ENCODE measurements at places on chromosomes 7 and 10.

DNA sequence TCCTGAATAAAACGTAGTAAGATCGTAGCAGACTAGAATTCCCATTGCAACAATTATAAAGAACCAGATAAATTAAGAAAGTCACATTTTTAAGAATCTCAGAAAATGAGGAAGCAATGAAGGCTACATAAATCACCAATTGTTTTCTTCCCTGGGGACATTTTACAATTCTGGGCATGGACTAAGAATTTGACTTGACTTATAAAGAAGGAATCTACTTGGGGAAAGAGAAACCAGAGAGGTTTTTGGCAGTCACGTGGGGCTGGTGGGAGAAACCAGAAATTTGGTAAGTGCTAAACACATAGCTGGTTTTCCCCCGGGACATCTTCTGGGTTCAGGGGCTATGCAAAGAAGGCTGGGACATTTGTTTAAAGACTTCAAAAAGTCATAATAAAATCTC is 109.8 kb upstream of the IL6 start:
- DNase-seq, result peak; percentile 23

DNA sequence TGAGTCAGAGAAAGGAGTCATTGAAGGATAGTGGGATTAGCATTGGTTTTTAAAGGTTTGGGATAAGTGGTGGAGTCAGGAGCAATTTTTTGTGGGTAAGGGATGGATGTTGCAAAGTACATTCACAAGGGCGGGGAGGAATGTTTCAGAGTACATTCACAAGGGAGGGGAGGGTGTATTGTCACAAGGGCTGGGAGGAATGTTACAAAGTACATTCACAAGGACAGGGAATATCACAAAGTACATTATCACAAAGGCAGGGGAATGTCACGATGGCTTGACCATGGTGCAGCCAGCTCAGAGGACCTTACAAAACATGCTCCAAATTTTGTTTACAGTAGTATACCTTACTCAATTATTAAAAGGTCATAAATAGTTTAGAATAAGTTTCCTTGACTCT is 30.3 kb downstream of the C1GALT1 start:
- no peak for DNase-seq

DNA sequence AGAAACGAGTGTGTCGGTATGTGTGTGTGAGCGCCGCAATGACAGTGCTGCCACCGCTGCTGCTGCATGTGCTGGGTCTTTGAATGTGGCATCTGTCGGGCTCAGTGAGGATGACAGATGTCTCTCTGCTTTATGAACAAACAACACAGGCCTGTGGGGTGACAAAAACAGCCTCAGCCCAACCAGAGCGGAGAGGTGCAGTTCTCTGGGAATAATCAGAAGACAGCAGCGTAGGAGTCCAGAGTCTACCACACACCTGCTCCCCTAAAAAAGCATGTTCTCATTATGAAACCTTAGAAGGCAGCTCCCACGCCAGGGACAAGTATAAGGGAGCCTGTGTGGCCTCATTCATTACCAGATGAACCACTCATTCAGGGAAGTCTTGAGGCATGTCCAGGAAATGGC is 278.3 kb downstream of the KCNMA1 start:
- DNase-seq, result no peak

GRCh38 chr10:2019281-2019680 is 282.0 kb upstream of the ADARB2 start:
- no peak for DNase-seq

DNA sequence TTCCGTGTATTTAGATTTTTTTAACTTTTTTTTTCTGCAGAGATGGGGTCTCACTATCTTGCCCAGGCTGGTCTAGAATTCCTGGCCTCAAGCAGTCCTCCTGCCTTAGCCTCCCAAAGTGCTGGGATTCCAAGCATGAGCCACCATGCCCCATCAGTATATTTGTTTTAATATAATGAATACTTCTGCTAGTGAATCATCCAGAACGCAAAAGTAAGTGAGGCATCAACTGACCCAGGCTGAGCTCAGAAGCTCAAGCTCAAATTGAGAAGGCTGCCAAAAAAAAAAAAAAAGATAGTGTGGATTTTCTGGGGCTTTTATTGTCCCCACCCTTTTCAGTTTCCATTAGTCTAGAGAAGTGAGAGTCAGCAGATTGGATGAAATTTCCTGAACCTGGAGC is 39.0 kb upstream of the TECTB start:
- peak; percentile 43 for DNase-seq

DNA sequence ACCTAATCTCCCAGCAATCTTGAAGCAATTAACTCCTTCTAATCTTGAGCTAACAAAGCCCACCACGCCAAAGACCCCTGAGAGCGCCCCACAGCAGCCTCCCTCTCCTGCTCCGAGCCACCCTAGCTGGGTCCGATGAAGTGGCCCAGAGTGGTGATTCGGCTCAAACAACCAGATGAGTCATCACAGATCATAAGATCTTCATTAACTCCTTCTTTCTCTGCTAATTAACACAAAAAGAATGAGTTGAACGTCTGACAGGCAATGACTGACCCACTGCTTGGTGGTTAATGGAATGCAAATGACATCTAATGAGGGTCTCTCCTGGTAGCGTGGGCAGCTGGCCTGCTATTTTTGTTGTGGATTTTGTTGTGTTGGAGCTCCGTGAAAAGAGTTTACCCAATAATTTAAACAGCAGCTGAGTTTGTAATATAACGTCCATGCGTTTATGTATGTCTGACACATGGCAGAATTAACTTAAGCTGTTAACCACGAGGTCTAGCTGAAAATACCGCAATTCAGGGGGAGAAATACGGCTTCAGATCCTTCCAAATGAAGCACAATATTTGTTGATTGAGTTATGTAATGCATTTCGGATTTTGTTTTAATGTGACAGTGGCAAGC is 161.4 kb downstream of the RAB11FIP2 start:
- no peak for DNase-seq

GRCh38 chr7:88775838-88776237 is 16.3 kb downstream of the ZNF804B start:
- no peak for DNase-seq

- DNase-seq, result no peak
Measured at GRCh38 chr10:91411621-91412020, 1.5 kb downstream of the HECTD2 start.

DNA sequence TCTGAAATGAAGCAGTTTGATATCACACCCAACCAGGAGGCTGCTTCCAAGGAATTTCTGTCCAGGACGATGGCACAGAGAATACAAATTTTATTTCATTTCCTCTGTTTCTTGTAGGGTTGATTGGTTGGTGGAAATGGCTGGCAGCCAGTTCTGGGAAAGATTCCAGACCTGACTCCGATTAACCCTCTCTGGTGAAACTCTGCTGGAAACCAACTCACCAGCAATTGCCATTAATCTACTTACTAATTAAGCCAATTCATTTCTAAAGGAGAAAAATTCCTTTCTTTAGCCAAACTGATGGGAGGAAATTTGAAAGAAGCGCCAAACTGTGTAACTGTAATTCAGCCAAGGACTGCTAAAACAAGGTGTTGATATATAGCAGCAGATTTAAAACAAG is 10.7 kb downstream of the PTF1A start:
- no peak for DNase-seq

GRCh38 chr10:88979153-88979562 is 11.4 kb upstream of the FAS start:
- peak; percentile 87 for DNase-seq

GRCh38 chr10:92834331-92834730 is 14.0 kb upstream of the EXOC6 start:
- no peak for DNase-seq

GRCh38 chr10:104819731-104820130 is 178.6 kb downstream of the SORCS3 start:
- no peak for DNase-seq

GRCh38 chr7:129225206-129225930 is 538 bp downstream of the AHCYL2 start:
- peak; percentile 47 for DNase-seq

GRCh38 chr7:68718097-68718551 is 880.2 kb upstream of the AUTS2 start:
- DNase-seq, result no peak

DNA sequence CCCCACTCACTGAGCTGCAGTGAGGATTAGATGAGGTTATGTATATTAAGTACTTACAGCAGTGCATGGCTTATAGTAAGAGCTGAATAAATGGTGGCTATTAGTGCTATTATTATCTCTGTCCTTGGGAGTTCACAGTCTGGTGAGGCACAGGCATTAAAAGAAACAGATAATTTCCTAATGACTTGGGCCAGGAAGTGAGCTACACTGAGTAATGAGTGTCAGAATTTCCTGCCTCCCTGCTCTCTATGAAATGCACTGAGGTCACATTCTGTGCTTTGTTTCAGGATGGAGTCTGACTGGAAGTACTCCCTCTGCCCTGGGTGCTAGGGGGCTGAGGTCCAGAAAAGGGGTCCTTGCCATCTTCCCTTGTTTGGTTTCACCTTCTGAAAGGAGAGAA is 48.7 kb upstream of the LOXL4 start:
- DNase-seq, result peak; percentile 71

DNA sequence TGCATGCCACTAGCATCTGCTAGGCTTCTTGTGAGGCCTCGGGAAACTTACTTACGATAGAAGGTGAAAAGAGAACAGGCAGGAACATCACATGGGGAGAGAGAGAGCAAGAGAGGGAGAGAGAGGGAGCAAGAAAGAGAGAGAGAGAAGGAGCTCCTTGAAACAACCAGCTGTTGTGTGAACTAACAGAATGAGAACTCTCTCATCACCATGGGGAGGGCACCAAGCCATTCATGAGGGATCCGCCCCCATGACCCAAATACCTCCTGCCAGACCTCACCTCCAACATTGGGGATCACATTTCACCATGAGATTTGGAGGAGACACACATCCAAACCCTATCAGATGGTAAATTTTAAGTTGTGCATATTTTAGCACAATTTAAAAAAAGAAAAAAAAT is 1217.2 kb downstream of the TYW1 start:
- no peak for DNase-seq

GRCh38 chr7:12158334-12159060 is 52.6 kb upstream of the TMEM106B start:
- peak; percentile 11 for DNase-seq

DNA sequence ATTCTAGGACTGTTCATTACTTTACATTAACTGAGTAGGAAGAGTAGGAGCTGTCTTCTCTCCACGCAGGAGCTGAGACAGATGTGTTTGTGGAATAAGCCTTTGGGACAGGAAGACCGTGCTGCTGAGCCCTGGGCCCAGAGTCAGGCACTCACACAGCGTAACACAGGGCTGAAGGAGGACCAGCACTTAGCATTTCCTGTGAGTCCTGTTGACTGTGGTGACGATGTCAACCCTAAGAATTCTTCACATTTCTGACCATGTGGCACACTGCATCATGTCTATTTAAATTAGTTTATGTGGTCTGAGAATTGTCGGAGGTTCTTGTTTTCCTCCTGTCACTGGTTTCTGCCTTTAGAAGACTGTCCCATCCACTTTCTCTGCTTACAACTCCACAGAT is 117.2 kb downstream of the PIP4K2A start:
- DNase-seq, result peak; percentile 70

DNA sequence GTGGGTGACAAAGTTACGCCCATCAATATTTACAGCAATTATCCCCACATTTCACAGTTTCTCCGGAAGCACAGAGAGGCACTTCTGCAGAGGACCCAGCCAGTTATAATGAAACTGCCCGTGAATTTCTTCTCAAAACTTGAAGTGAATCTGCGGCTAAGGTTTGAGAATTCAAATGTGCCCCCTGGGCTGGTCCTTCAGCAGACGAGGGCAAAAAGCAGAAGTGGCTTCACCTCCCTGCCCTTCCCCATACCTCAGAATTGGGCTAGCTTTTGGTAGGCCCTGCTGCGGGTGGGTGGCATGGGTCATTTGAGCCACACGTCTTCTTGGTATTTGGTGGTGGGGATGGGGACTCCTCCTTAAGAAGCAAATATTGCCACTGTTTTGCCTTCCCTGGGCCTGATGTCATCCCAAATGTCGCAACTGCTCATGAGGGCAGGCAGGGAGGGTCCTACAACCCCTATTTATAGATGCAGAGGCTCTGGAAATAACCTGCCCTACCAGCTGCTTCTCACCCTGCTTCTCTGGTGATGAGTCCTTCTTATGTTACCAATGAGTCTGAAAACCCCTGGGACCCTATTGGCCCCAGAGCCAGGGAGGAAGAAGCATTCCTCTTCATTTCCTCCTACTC is 16.6 kb upstream of the WDFY4 start:
- no peak for DNase-seq

- DNase-seq, result peak; percentile 92
Measured at GRCh38 chr10:3623746-3624145, 161.3 kb downstream of the KLF6 start.

- DNase-seq, result no peak
Measured at GRCh38 chr7:103823084-103823483, 166.4 kb downstream of the RELN start.

DNA sequence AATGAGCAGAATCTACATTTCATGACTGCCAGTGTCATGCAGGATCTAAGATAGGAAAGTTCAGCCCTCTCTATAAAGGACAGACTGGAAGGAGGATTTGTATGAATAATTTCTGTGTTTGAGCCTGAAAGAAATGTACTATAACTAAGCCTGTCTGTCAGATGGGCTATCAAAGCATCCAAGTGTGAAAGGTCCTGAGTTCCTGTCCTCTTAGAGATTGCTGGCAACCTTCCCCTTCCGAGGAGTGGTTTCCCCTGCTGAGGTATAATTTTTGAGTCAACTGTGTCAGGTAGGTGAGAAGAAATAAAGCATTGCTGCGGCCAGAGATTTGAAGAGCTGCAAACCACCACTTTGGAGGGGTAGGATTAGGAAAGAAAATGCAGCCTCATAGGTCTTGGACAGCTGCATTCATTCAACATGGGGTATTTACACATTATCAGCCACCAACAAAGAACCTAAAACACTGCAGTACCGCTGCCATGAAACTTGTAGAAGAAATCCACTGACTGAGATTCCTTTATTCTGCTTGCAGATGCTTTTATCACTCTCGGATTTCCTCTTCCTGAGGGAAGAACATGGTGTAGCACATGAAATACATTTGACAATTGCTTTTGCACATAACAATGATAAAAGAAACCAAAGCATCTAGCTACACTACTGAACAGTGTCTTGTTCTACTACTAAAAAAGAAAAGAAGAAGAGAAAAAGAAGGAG is 189.1 kb downstream of the DGKI start:
- DNase-seq, result no peak

DNA sequence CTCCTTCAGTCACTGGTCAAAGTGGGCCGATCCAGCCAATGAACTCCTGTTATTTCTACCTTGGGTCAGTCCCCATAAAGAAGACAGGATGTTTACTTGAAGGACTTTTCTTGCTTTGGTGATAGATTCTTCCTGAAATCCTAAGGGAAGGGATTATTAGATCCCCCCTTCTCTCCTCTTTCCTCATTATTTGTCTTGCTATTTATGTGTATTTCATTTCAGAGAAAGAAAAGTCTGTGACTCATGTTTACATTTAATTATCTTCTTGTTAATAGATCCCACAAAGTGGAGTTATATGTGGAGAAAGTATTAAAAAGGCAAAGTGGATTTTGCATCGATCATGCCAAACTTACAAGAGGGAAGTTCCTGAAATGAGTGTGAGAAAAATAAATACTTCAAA is 341.5 kb downstream of the PHTF2 start:
- no peak for DNase-seq

GRCh38 chr7:68414631-68415425 is 1183.4 kb upstream of the AUTS2 start:
- DNase-seq, result no peak
